ENCODE measurements at places on chromosomes 3 and 15. TPM values are rescaled to one million over a fixed set of nuclear protein-coding genes. Genes with fewer than 3 reads are reported as not detected.

DNA sequence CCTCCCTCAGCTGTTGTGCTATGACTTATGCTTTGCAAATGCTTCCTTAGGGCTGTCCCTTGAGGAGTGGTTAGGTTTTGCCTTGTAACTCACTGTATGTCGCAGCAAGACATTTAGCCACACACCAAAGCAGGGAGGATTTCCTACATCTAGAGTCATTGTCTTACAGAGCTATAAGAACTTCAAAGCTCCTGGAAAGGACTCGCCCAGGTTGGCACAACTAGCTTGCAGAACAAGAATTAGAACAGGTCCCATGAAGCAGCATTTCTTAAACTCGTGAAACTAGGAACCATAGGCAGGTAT is 19.4 kb upstream of the ACAP2 start:
- DNase-seq, result no peak

DNA sequence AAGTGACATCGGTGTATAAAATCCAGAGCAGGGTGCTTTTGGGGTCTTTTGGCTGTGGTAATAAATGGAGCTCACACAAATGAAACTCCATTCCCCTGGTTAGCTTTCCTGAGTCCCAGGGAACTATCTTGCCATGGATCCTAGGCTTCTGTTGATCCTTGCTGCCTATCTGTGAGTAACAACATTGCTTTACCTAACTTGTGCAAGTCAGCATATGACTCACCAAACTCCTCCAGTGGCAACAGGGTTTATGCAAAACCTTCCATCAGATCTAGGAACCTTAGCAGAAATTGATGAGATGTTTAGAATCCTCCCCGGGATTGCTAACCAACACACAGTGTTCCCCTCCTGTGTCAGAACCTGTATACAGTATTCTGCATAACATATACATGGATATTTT is 105.4 kb downstream of the SCAPER start:
- peak; percentile 40 for DNase-seq

DNA sequence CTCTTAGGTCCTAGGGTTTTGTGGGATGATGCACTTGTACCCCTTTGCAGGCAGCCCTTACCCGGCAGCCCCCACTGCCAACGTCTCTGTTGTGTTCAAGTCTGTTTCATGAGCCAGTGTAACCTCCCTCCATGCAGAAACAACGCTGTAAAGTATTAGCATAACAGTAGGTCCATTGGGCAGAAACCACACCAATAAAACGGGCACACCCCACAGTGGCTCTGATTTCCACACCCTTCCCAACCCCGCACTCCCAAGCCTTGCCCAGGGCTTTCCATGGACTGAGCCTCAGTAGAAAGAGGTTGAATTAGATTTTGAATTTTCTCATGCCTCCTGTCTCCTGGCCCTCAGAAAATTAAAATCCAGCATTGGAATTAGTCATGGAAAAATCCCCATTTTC is 124.5 kb downstream of the CACNA1D start:
- no peak for DNase-seq

DNA sequence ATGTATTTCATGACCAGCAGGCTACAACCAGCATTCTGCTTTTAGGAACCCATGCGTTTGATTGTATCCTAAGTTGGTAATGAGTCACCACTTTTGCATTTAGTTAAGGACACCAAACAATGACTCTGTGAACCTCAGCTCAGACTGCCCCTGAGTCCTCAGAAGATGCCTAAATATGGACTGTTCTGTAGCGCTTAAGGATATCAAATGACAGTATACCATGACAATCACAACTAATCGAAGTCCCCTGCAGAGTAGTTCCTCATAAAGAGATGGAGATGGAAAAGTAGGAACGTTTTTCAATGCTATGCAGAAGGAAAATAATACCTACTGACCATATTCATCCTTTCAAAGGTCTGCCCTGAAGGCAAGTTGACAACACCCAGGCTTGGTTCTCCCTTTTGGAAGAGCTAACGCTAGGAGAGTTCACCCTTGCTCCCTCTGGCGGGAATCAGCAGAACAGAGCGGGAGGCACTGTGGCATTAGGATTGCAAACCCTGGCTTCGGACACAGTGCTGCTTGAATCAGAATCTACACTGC is 508.6 kb downstream of the FHIT start:
- DNase-seq, result no peak

DNA sequence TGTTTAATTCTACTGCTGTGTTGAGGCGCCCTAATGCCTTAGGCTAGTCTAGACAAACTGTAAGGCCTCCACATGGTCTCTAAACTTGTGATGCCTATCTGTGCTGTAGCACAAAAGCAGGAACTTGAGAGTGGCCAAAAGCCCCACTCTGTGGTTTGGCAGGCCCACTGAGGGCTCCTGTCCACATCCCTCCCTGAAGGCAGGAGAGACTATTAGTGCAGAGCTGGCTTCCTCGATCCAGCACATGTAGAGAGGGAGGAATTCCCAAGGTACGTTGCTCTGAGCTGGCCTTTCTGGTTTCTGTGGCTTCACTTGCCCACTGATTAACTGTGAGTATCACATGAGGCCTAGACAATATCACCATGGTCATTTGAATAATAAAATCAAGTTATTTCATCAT is 90.6 kb downstream of the POLR2M start:
- no peak for DNase-seq

DNA sequence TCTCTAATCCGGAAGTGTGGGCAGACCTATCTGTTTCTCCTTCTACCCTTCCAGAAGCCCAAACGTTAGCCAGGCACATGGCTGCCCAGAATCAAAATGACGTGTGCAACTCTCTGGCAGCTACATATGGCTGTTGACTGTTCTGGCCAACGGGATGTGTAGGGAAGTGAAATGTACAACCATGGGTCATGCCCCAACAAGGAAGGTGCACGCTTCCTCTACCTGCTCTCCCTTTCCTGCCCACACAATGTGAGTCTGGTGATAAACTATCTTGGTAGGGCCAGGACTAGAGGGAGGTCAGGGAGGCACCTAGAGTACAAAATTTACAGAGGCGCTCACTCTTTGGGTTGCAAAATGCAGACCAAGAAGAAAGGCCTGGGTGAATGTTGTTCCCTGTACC is 495.9 kb upstream of the PROK2 start:
- no peak for DNase-seq

DNA sequence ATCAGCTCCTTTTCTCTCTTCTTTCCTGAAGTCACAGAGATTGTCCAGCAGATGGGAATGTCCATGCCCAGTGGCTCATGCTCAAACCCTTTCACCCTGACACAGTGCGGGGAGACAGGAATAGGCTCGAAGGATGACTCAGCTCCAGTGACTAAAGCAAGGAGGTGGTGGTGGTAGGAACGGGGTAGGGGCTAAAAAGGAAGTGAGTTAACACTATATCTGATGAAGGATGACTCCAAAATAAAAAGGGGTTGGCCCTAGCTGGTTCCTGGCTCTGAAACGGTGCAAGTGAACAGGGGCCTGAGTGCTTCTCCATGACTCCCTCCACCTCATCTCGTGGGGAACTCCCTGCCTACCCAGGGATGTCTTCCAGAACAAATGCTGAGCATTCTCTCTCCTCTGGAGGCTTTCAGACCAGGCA is 167.4 kb upstream of the LPP start:
- DNase-seq, result peak; percentile 79

GRCh38 chr15:39997031-39997430 is 42.0 kb downstream of the SRP14 start:
- DNase-seq, result no peak

DNA sequence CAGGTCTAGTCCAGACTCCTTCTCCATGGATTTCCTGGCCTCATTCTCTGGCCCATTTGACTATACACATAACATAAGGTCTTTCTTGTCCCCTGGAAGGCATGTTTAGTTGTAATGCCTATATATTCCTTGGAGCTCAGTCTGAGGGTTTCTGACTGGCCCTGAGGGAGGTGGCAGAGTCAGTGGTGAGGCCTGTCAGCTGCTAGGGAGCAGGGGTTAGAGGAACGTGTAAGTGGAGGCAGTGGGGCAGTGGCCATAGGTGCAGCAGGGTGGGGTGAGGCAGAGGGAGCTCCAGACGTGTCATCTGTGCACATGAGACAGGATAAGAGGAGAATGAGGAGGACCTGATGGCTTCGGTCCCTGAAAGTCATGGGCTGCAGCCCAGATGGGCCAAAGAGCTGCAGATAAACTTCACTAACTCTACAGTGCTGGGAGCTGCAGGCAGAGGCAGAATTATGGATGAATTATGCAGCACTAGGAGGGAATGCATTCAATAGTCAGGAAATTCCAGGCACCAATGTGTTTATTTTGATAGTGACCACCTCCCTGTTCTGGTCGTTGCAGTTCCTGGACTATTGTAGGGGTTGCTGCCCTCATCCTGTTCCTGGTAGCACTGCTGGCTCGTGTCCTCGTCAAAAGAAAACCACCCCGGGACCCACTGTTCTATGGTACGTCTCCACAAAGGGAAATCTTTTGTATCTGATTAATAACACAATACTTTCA is 4.9 kb downstream of the TM6SF1 start:
- DNase-seq, result no peak

DNA sequence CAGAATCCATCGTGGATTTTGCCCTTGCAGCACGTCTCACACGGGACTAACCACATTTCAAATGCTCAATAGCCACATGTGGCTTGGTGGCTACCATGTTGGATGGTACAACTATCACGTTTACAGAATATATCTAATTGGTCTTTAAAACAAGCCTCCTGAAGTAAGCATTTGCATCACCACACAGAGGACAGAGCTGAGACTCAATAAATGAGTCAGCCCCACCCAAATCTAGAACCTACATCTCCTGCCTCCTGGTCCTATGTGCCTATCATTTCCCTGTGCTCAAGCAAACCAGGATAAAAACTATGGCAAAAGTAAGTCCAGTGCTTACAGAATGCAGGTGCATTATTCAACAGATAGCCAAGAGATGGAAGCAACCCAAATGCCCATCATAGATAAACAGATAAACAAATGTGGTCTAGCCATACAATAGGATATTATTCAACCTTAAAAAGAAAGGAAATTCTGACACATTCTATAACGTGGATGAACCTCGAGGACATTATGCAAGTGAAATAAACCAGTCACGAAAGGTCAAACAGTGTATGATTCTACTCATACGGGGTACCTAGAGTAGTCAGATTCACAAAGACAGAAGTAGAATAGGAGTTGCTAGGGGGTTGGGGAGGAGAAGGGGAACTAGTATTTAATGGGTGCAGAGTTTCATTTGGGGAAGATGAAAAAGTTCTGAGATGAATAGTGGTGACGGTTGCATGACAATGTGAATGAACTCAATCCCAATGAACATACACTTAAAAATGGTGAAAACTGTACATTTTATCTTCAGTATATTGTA is 43.9 kb downstream of the SRGAP3 start:
- no peak for DNase-seq

Gene ZKSCAN7
- total RNA-seq, result 5.7 TPM

Gene SEMA3F
- total RNA-seq, result 36.0 TPM
